K562 (cell line): ENCODE measurements at places on chromosomes 11 and 22. TPM values are rescaled to one million over a fixed set of nuclear protein-coding genes. Genes with fewer than 3 reads are reported as not detected.

DNA sequence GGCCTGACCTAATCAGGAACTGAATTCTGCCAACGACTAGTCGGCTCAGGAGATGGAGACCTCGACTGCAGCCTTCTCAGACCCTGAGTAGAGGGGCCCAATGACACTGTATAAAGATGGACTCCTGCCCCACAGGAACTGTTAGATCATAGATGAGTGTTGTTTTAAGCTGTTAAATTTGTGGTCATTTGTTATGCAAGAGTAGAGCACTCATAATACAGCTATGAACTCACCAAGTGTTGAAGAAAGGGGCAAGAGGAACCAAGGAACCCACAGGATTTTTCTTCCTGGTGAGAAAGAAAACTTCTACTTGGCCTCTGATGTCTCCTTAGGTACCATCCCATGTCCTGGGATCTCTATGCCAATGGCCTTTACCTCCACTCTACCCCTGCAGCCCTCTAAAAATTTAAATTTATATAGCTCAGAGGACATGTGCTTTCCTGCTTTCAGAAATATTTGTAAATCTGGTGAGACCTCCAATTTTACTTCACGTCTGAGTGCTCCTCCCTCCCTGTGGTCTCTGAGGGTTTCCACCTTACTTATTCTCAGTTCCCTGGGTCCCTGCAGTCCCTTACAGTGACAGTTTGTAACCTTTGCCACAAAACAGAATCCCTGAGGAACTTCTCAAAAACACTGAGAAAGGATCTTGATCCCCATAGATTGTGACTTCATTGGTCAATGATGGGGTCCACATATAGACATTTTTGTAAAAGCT lies 256.3 kb upstream of the ARHGAP20 start:
- H3K36me3 ChIP-seq, result no peaks in the 10 kb centered on the region
- no peak overlapping the region for H3K27ac ChIP-seq
- H3K4me1 ChIP-seq, result no peaks in the 10 kb centered on the region
- H3K27me3 ChIP-seq, result no peaks in the 10 kb centered on the region
- H3K4me3 ChIP-seq, result no peak overlapping the region

The OR4A16 gene
- not detected in 2 replicates for polyA plus RNA-seq

- H3K36me3 ChIP-seq, result peaks cover 63% of the 10 kb centered on the region
- no peak overlapping the region for H3K27ac ChIP-seq
- no peak for DNase-seq
- no peaks in the 10 kb centered on the region; the same call in 1 of the 2 replicates for H3K4me1 ChIP-seq
These were observed 5.8 kb downstream of the ARL14EP start for GRCh38 chr11:30328681-30329080.

DNA sequence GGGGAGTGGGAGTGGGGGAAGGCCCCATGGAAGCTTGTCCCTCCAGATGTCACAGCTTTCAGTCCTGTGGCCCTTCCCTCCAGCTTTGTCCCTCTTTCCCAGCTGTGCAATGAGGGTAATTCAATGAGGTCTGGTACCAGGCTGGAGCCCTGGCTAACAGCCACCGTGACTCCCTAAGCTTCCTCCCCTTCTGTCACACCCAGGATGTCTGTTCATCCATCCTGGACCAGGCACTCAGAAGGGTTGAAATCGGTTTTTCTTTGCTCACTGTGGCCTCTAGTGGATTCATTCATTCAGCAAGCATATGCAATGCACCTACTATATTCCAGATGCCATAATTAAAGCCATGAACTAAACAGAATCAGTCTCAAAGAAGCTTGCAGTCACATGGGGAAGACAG lies 38.7 kb downstream of the SYT13 start:
- peaks cover 3% of the 10 kb centered on the region for H3K4me1 ChIP-seq
- DNase-seq, result no peak
- H3K27me3 ChIP-seq, result peaks cover 2% of the 10 kb centered on the region; the same call in 1 of the 3 replicates
- H3K36me3 ChIP-seq, result no peaks in the 10 kb centered on the region
- no peak overlapping the region for H3K4me3 ChIP-seq

- H3K4me3 ChIP-seq, result no peak overlapping the region
- H3K36me3 ChIP-seq, result no peaks in the 10 kb centered on the region
- H3K27ac ChIP-seq, result no peak overlapping the region
- H3K4me1 ChIP-seq, result no peaks in the 10 kb centered on the region
- peaks cover 4% of the 10 kb centered on the region; the same call in 1 of the 3 replicates for H3K27me3 ChIP-seq
- peak; percentile 73 for DNase-seq
These were observed 103.9 kb downstream of the GGTLC2 start for GRCh38 chr22:22748297-22748743.

- no peaks in the 10 kb centered on the region for H3K36me3 ChIP-seq
- H3K4me1 ChIP-seq, result no peaks in the 10 kb centered on the region
- no peaks in the 10 kb centered on the region for H3K27me3 ChIP-seq
- no peak overlapping the region for H3K27ac ChIP-seq
These were observed 297.1 kb downstream of the NELL1 start for GRCh38 chr11:20966489-20966888.

GRCh38 chr11:9757809-9758636 lies 94.1 kb downstream of the SWAP70 start:
- peaks cover 23% of the 10 kb centered on the region for H3K4me1 ChIP-seq
- H3K4me3 ChIP-seq, result peak overlapping the region; percentile 54
- H3K27ac ChIP-seq, result peak overlapping the region; percentile 77
- H3K27me3 ChIP-seq, result no peaks in the 10 kb centered on the region

The KRTAP5-11 gene
- not detected in 2 replicates for polyA plus RNA-seq

DNA sequence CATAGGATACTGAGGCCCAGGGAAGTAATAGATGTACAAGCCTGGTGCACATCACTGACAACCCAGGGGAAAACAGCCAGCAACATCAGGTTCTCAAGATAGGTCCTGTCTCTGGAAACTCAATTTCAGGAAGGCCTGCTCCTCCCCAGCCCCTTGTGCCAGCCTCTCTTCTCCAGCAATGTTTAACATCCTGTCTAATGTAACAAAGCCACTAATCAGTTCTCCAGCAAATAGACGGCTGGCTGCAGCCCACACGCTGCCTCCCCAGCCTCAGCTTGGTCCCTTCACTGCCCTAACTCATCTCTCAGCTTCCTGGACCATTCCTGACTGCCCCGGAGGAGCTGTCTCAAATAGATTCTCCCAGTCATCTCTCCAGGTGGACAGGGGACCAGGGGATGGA lies 37.8 kb downstream of the RPL27A start:
- H3K4me1 ChIP-seq, result peaks cover 4% of the 10 kb centered on the region; the same call in 1 of the 2 replicates
- H3K4me3 ChIP-seq, result no peak overlapping the region
- no peak for DNase-seq
- peaks cover 70% of the 10 kb centered on the region for H3K27me3 ChIP-seq
- H3K36me3 ChIP-seq, result no peaks in the 10 kb centered on the region

DNA sequence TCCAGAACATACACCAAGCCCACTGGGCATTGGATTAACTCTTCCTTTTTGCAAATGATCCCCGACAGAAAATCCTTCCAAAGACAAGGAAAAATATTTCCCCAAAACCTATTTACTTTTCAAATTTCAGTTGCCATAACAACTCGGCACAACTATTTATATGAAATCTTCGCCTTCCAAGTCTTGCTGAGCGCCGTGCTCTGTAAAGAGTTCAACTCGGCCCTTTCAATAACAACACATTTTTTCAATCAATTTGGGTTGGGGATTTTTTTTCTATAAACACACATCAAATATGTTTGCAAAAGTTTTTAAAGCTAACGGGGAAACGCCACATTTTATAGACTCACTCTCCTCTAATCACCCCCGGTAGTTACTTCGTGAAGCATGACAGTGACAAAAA lies 333.8 kb downstream of the MN1 start:
- no peak overlapping the region for H3K4me3 ChIP-seq
- no peak overlapping the region for H3K27ac ChIP-seq
- no peak for DNase-seq
- H3K4me1 ChIP-seq, result no peaks in the 10 kb centered on the region
- no peaks in the 10 kb centered on the region for H3K27me3 ChIP-seq

GRCh38 chr11:70510106-70510505 lies 111.8 kb downstream of the CTTN start:
- no peaks in the 10 kb centered on the region for H3K36me3 ChIP-seq
- H3K4me1 ChIP-seq, result no peaks in the 10 kb centered on the region
- DNase-seq, result no peak
- no peak overlapping the region for H3K4me3 ChIP-seq
- no peak overlapping the region for H3K27ac ChIP-seq

- no peak overlapping the region for H3K4me3 ChIP-seq
- no peak overlapping the region for H3K27ac ChIP-seq
- peaks cover 36% of the 10 kb centered on the region; the same call in 2 of the 3 replicates for H3K36me3 ChIP-seq
- DNase-seq, result no peak
These were observed 70.0 kb downstream of the AMOTL1 start for GRCh38 chr11:94838027-94838731.

DNA sequence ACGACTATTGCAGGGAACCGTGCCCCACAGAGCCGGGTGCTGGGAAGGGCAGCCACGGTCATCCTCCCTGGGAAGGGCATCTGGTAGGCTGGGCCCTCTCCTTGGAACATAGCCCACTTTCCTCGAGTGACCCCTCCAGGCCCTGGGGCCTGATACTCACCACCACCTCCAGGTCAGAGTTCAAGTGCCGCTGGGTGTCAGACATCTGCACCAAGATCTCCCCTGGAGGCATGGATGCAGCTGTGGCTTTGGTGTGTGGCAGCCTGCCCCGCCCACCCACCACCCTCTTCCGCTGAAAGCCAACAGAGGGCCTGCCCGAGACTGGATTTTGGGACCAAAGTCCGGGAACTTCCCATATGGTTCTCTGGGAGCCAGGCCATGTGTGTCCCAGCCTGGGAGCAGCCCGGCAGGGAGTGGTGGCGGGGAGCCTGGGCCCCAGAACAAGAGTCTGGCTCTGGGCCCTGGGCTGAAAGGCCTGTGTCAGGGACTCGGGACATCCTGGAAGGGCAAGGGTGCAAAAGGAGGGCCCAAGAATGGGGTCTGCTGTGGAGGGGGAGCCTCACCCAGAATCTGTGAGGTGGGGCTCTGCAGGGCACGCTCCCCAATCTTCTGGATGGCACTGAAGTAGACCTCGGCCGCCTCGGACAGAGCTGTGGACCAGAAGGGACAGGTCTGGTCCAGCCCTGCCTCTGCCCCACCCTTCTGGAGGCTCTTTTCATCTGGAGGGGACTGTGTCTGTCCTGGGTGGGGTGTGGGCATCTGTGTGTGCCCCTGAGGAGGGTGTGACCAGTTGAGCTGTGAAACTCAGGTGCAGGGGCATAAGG lies 2.6 kb downstream of the BAIAP2L2 start:
- no peaks in the 10 kb centered on the region for H3K27me3 ChIP-seq
- no peak overlapping the region for H3K27ac ChIP-seq
- H3K4me1 ChIP-seq, result peaks cover 23% of the 10 kb centered on the region
- DNase-seq, result no peak
- no peak overlapping the region for H3K4me3 ChIP-seq
- H3K36me3 ChIP-seq, result no peaks in the 10 kb centered on the region

The POTEH gene
- polyA plus RNA-seq, result not detected in 2 replicates

The KIRREL3 gene
- polyA plus RNA-seq, result not detected in 2 replicates

DNA sequence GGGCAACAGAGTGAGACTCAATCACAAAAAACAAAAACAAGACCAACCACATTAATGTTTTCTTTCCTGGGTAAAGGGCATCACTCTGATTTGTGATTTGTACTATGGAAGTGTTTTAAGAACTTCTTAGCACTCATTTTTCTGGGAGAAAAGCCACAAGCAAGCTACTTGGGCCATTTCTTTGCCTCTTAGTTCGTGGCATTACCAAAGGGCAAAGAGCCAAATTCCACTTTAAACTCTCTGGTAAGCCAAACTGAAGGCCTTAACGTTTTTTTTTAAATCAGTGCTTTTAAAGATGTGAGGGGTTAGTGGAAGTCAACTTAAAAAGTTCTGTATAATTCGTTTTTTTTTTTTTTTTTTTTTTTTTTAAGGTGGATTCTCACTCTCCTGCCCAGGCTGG lies 36.9 kb downstream of the CAT start:
- no peak overlapping the region for H3K4me3 ChIP-seq
- H3K27ac ChIP-seq, result no peak overlapping the region
- H3K27me3 ChIP-seq, result peaks cover 6% of the 10 kb centered on the region; the same call in 1 of the 2 replicates
- DNase-seq, result no peak
- no peaks in the 10 kb centered on the region for H3K4me1 ChIP-seq
- peaks cover 24% of the 10 kb centered on the region; the same call in 2 of the 3 replicates for H3K36me3 ChIP-seq

The NLRP14 gene
- polyA plus RNA-seq, result 0.57 and 0.58 TPM in 2 replicates

- H3K4me3 ChIP-seq, result no peak overlapping the region
- H3K4me1 ChIP-seq, result peaks cover 16% of the 10 kb centered on the region
- no peak overlapping the region for H3K27ac ChIP-seq
- H3K27me3 ChIP-seq, result peaks cover 14% of the 10 kb centered on the region
- H3K36me3 ChIP-seq, result no peaks in the 10 kb centered on the region
These were observed 85.3 kb upstream of the WNT7B start for GRCh38 chr22:46062232-46062615.
